ENCODE measurements at places on chromosomes 12 and 14.

- DNase-seq: no peak
These were observed 129.3 kb upstream of the RAP1B start for GRCh38 chr12:68481181-68481941.

- no peak for DNase-seq
These were observed 105.5 kb upstream of the CCND2 start for GRCh38 chr12:4168036-4168435.

DNA sequence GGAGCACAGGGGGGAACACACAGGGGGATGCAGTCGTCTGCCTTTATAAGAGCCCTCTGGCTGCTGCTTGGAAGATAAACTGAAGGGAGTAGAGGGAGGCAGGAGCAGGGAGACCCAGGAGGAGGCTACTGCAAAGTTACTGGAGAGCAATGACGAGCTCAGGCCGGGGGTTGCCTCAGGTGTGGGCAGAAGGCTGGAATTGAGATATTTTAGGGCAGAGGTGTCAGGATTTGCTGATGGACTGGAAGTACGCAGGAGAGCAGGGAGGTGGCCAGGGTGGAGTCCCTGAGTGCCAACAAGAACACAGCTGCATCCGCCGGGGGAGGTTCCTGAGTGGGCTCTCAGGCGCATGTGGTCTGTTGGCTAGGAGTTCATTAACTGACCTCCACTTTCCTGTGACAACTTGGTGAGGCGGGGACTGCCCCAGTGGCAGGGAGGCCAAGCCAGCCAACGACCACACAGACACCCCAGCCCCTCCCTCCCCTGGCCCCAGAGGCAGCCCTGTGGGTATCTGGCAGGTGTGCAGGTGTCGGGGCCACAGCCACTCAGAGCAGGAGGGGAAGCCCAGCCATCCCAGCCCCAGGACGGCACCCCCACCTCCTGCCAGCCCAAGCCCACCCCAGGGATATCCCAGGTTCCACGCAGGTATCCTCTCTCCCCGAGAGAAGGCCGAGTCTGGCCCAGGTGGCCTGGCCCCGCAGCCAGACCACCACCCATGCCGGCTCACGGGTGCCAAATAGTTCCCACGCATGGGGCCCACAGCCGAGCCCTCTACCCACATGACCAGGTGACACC lies 85.4 kb downstream of the NCOR2 start:
- DNase-seq: no peak

DNA sequence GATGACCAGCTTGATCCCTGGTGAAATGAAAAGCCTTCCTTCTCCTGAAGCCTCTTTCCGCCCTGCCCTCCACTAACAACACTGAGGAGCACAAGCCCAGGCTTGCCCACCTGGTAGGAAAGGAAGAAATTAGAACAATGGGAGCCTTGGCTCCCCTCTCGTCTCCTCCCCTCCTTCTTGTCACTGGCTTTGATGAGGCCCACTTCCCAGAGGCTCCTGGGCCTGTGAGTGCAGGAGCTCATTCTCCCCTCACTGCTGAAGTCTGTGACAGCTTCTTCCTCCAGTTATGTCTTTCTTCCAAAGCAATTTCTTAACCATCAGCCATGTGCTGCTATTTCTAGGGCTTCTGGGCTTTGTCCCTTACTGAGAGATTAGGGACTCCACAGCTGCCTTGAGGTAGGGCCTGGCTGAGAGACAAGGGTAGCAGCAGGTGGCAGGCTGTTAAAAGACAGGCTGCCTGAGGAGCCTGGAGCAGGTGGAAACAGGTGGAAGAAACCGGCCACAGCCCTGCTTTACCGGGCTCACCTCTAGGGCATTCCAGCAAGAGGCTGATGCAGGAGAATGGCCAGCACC lies 53.6 kb upstream of the SRSF5 start:
- DNase-seq: no peak

- no peak for DNase-seq
These were observed 79.3 kb downstream of the ARF6 start for GRCh38 chr14:49972131-49972671.

DNA sequence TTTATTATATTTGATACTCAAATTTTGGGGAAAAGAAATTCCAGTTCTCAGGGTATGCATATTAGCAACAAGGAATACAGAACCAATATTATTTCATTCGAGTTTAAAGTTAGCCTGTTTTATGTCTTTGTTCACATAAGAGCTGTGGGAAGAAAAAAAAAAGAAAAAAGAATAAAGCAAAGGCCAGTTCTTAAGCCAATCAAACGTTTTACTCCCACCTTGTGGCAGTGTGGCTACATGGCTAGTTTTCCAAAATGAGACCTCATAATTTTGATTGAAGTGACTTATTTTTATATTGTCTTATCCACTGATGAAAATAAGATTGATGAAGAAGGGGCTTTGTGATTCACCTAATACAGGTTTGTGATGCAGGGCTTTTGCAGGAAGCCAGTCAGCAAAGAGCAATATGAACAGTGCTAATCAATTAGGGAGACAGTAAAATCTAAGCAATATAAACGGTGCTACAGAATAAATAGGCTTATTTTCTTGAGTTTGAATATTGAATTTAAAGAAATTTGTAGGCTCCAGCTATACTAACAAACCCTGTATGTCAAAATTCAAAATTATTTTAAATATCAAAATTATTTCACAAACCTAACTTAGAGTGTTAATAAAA lies 624.1 kb upstream of the FOXG1 start:
- DNase-seq: no peak
